ENCODE measurements at places on chromosomes 4 and X.

- no peak for DNase-seq
These were observed 14.5 kb upstream of the DACH2 start for GRCh38 chrX:86133761-86134160.

GRCh38 chrX:2185341-2186082 is 315.3 kb downstream of the DHRSX start:
- DNase-seq: no peak

DNA sequence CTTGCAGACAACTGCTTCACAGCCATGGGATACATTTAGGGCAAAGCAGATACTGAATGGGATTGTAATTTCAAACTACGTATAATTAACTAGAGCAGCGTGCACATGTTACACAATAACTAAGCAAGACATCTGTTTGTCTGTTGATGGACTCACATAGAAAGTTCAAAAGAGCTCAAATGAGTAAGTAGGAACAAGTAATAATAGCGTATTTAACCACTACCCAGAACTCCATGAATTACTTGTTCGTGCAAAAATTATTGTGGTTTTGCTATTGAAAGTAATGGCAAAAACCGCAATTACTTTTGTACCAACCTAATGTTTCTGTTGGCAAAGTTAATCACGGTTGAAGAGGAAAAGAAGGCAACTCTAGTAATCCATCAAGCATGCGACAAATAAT is 825.4 kb downstream of the PCDH18 start:
- DNase-seq: no peak

DNA sequence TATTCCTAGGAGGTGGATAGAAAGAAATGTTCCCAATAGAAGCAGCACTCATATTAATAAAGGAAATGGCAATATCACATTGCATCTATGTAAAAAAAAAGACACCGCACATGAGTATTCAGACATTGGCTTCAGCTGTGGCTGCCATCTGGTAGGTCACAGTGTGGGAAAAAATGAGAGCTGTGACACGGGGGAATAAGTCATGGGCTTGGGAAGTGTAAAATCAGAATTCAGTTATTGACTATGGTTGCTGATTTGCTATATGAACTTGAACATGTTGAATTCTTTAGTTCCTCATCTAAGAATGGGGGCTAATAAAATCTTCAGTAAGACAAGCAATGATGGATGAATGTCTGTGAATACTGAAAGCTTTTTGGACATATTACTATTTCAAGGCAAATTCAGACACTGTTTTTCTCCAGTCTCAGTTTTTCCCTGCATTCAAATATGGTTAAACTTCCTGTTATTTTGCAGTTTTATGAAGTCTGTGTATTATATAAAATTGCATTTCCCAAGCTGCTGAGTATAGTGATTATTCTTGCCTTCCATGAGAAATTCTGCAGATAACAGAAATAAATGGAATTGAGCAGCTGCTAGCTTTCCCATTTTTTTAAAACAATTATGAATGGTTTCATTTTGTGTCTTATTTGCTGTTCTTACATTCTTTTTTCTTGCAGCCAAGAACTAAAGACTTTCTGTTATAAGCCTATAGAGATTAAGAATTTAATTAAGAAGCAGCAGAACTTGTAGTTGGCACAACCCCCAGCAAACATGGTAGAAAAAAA is 221.0 kb downstream of the ANKRD50 start:
- DNase-seq: no peak

DNA sequence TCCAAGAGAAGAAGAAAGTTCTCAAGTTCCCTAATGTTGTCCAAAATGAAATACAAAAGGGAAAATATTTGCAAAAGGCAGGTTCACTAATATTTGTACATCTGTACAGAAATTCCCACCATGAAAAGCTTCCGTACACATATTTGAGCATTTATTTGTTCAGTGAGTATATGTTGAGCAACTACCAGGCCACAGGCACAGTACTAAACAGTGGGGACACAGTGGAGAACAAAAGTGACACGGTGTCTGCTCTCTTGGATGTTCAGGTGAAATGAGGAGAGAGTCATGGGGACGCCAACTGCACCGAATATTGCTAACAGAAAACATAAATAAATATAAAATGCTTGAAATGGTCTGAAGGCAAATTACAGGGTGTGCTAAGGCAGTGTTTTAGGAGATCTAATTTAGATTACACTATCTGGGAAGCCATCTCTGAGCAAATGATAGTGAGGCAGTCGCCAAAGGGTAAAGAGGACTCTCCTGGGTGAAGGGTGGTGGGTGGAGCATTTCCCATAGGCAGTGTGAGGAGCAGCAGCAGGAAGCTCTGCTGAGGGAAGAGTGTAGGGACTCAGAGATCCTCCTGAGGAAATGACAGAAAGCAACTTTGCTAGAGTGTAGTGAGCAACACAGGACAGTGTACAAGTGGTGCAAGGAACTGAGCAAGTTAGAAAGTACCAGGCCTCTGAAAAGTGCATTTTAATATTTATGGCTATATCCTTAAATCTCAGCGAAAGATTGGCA is 375.2 kb downstream of the GALNTL6 start:
- no peak for DNase-seq
